ENCODE measurements at places on chromosomes 7 and 10.

GRCh38 chr7:74010407-74010806 is 17.6 kb upstream of the ELN start:
- DNase-seq: no peak

DNA sequence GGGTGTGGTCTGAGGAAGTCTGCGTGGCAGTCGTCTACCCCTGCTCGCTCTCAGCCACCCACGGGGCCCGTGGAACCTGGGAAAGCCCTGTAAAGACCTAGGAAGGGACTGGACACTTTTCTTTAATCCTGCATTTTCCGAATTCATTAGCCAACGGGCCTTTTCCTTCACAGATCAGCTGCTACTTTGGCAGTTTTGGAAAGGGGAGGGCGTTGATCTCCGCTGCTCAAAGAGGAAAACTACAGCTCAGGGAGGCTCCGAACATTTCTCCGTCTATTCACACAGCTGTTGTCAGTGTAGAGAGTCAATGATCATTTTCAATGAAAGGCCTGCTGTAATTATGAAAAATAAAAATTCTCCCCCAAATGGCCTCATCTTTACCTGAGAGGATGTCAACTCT is 450.1 kb upstream of the MKI67 start:
- no peak for DNase-seq

- DNase-seq: no peak
Observed at GRCh38 chr10:105714728-105715127, 1073.6 kb downstream of the SORCS3 start.

DNA sequence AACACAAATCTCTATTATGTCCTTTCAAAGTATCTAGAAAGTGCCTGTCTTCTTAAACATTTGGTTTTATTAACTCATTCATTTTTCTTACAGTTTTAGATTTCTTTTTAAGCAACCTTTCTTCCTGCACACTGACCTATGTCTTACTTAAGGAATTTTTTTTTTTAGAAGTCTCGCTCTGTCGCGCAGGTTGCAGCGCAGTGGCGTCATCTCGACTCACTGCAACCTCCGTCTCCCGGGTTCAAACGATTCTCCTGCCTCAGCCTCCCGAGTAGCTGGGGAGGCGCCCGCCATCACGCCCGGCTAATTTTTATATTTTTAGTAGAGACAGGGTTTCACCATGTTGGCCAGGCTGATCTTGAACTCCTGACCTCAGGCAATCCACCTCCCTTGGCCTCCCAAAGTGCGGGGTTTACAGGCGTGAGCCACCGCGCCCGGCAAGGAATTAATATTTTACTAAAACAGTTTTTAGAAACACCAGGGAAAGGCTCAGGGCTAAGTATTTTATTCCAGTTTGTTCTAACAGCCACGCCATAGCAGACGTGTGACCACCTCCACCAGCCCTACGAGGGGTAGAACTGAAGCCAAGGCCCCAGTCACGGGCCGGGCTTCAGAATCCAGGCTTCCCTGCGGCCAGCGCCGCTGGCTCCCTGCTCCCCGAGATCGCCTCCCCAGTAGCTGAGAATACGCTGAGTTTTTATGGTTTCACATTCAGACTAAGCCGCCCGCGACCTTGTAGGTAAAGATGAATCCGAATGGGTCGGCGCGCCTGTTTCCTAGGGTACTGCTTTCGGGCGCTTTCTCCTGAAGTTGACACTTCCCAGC is 941 bp upstream of the LUC7L2 start:
- DNase-seq: no peak

DNA sequence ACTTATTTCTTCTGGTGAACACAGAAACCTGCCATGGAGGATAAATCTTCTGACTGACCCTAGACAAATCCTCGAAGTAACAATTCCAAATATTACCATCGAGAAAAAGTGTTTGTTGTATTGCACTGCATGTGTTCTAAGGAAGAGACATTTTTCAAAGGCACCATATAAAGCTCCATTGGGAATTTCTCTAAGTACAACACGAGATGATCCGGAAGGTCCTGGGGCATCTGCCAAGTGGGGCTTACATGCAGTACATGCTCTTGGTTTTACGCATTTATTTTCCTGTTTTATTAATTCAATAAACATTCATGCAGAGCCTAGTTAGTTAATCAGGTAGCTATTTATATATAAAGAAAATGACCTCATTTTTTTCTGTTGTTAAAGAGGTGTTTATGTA is 692.0 kb upstream of the IGFBP3 start:
- DNase-seq: no peak

DNA sequence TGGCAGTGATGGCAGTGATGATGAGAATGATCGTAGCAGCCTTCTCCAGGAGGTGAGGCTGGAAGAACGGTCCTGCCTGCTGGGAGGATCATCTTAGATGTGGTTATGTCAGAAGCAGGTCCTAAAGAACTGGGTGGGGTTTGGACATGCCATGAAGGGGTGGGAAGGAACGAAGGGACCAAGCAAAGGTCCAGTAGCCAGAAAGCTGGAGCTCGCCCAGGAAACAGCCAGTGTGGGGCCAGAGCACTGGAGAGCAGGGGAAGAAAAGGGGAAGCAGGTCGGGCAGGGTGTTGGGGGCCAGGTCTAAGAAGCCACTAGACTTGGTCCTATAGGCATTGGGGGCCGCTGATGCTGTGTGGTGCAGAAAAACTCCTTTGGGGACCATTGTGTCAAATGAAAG is 127.4 kb downstream of the RGS10 start:
- no peak for DNase-seq

DNA sequence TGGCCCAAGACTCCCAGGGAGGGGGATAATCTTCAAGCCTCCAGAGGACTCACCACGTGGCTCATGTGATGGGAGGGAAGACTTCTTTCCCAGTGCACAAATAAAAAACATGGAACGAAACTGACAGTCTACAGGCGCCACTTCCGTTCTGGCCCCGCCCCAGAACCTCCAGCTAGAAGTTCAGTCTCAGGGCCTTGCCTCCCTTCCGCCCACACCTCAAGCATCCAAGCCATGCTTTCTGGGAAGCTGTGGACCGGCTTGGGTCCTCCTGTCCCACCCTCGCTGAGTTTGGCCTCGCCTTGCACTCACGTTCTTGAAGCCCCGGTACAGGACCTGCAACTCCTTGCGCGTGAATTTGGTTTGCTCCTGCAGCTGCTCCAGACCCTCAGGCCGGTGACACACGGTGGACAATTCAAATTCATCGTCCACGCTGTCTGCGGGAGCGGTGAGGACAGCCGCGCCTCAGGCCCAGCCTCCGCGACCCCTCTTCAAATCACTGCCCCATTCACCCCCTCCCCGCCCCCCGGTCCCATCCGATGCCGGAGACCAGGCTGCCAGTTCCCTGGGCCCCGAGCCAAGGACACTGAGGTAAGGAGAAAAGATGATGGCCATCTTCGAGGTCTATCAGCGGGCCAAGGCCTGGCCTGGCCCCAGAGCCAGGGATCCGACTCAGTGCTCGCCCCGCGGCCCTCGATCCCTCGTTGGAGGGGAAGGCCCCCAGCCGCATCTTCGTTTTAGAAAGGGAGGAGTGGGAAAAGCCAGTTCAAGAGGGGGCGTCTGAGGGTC is 10.7 kb upstream of the OGA start:
- no peak for DNase-seq

GRCh38 chr7:108660465-108660864 is 90.8 kb downstream of the DNAJB9 start:
- DNase-seq: no peak

DNA sequence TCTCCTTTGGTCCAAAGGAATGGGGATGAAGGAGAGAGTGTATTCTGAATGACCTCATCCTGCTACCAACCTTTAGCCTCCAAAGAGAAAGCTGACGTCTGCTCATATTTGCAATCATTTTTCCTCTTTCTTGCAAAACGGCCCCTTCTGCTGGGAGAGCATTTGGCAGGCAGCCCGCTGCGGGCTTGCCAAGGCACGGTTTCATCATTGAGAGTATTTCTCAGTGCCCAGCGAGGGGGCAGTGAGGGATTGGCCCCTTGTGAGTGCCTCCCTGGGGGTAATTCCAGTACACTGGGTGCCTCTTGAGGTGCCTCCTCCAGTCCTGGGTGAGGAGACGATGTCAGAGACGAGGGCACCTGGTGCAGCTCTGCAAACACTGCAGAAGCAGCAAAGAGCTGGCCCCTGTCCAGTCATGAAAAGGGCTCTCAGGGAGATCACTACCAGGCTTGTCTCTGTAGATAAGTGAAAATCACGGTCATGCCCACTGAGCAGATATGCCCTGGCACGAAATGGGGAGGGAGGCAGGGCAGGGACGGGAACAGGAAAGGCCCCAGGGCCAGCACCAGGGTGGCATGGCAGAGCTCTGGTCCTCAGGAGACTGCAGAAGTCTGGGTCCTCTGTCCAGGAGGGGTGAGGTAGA is 48.7 kb upstream of the SHH start:
- DNase-seq: no peak

- DNase-seq: no peak
Observed at GRCh38 chr7:151134743-151135524, 32.6 kb downstream of the GBX1 start.

DNA sequence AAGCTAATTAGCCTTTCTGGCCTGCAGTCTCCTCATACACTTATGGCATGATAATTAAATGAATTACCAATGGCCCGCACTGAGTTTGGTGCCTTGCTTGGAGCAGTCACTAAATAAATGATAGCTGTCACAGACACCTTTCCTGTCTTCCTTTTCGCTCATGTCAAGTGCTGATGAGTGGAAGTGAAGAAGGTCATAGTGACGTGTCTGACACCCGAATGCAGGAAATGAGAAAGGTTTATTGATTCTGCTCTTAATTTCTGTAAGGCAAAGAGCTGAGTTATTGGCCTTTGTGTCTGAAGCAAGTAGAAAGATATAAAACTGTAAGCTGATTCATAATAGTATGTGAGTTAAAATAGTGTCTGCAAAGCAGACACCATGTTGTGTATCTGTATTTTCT is 13.2 kb upstream of the ESYT2 start:
- DNase-seq: no peak

DNA sequence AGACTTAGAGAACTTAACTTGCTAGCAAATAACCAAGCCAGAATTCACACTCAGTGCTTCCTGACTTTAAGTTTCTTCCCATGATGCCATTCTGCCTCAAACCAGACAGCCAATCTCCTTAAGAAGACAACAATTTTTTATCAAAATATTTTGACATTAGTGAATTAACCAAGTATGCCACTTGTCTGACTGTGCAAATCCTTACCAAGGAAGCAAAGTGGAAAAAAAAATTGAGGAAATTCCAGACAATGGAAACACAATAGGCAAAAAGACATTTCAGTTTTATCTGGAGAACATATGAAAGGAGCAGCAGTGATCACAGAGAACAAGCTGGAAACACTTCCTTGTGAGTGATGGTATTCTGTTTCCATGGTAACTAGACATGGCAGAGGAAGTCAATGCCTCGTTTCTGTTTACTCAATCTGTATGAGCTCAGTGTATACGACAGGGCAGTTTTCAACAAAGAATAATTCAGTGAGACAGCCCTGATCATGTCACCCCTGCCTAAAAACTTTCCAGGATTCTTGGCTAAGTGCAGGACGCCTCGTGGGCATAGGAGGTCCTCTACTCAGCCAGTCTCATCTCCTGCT is 114.2 kb downstream of the DYNC1I1 start:
- no peak for DNase-seq

GRCh38 chr10:121339114-121339513 is 259.1 kb downstream of the FGFR2 start:
- no peak for DNase-seq

DNA sequence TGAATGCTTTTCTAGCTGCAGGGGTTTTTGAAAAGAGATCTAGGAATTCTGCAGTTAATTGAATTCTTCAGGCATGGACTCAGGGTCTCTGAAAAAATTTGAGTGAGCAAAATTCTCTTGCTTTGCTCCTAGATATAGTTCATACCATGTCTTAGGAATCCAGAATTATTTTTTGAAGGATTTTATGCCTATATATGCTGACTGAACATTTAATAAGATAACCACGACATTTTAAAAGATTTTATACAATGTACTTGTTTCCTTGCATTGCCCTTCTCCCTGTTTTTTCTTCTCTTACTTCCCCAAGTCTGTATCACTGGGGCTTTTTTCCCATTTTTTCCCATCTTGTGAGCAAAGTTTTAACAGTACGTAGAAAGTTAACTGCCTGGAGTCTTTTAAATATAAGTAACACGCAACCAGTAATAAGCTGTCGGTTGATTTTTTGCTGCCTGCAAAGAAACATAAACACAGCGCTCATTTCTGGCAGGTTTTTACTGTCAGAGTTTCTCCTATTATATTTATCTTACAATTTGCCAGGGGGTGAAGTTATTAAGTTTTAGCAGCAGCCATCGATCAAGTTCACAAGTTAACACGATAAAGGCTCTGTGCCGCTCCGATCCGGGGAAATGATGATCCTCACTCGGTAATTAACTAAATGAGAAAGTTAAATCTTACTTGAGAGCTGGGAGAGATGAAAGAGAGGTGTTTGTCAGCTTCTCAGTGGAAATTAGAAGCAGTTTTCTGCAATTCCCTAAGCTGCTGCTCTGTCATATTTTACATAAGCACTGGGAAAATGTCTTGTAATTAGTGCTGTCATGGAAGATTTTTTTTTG is 81.0 kb downstream of the POLL start:
- DNase-seq: no peak

Measured in right renal pelvis (tissue), 4 donors.